ENCODE measurements at places on chromosomes 7 and 10.

DNA sequence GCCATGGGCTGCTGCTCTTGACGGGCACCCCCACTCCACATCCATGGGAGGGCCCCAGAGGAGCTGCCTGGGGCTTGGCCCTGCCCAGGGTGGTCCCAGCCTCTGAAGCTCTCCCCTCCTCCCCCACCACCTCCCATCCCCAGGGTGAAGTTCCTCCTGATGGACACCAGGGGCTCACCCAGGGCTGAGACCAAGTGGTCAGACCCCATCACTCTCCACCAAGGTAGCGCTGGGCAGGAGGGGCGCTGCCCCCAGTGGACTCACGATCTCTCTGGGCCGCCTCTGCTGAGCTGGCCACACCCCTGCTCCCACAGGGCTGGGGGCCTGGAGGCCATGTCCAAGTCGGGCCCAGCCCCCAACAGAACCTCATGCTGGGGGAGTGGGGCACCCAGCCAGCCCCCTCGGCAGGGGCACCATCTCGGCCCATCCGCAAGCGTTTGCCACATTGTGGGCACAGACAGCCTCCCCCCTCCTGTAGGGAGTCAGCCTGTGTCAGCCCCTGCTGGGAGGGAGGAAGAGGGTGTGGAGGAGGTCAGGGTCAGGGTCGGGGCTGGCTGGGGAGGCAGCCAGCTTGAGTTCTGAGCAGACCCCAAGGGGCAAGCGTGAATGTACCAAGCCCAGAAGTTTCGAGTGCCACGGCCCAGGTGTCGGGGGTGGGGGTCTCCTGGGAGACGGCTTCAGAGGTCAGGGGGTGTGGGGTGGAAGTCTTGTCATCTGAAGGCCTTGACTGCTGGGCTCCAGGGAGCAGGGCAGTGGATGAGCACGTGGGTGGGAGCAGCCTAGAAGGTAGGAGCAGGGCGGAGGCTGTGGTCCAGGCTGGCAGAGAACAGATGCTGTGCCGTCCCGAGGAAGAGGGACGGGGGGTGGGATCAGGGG, 2.8 kb downstream of the UPK3B start:
- DNase-seq, result no peak

DNA sequence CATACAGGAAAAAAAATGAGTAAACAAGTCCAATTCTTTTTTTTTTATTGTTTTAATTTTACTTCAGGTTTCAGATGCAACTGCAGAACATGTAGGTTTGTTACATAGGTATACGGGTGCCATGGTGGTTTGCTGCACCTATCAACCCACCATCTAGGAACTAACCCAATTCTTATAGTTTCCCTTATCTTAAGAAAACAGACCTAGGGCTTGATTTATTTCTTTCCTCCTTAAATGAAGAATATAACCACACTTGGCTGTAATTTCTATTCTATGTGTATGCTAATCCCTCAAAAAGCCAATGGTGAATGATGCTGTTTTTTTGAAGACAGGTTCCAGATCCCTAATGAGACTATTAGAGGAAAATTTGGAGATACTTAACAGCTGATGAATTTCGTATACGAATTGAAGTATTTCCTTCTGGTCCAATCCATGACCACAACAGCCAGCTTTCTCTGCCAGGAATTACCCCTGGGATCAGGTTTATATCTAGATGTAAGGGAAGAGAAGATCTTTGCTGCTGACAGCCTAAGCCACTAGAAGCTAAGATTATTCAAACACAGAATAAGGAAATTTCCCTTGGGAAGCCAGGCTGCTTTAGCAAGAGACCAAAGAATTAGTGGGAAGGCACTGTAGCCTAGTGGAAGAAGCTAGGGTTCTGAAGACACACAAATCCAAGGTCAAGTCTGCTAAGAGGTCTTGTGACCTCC, 115.8 kb downstream of the INHBA start:
- no peak for DNase-seq

DNA sequence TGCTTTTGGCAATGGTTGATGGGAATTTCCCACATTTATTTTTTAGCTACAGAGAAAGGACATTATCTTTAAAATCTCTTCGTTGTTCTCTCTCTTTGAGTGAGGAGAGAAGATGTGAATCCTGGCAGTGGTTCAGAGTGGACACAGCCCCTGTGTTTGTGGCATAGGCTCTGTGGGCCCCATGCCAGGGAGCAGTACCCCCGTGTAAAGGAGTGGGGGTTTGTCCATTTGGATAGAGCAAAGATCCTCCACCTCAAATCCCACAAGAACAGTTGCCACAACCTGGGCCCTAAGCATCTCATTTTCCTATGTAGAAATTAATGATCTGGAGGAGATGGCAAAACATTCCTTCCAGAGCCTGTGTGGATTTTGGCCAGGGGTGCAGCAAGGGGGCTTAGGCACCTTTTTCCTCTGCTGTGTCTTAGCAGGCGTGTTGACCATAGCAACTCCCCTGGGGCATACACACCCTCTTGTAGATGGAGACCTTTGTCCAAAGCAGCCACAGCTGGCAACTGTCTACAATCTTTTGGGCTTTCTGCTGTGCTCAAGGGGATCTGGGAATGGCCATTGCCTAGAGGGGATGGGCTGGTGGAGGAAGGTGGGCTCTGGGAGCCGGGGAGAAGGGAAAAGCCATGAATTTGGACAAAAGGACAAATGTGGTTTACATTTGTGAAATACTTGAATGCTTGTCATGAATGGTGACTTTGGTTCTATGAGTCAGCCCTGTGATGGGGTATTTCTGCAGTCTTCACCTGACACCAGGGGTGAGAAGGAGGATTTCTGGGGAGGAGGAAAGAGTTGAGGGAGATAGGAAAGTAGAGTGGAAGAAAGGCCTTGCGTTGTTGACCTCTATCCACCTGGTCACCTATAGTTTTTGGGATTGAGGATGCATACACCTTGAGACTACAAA, 92.0 kb downstream of the TCF7L2 start:
- no peak for DNase-seq

GRCh38 chr7:154789404-154789803, 213.5 kb downstream of the PAXIP1 start:
- no peak for DNase-seq

GRCh38 chr7:81013083-81013817, 94.4 kb upstream of the SEMA3C start:
- DNase-seq, result no peak
